Tibial artery (tissue), 4 donors: ENCODE measurements at places on chromosomes 1 and 21.

GRCh38 chr1:86380257-86380861, 15.8 kb downstream of the ODF2L start:
- DNase-seq: no peak

DNA sequence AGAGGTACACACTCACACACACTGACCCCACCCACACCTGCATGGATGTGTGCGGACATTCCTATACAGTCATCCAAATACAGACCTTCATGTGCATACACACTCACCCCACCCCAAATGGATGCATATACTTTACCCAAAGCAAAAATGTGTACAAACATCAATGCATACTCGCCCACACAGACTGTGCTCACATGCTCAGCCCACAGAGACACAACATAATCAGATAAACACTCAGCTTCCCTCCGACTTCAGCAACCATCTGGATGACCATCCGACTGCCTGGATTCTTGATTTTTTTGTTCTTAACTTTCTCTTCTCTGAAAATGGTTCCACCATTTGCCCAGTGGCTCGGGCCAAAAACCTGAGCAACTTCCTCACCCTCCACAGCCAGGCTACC, 24.4 kb upstream of the GJB5 start:
- no peak for DNase-seq

- DNase-seq: no peak
These were observed 18.7 kb upstream of the CLDN8 start for GRCh38 chr21:30234643-30235042.

DNA sequence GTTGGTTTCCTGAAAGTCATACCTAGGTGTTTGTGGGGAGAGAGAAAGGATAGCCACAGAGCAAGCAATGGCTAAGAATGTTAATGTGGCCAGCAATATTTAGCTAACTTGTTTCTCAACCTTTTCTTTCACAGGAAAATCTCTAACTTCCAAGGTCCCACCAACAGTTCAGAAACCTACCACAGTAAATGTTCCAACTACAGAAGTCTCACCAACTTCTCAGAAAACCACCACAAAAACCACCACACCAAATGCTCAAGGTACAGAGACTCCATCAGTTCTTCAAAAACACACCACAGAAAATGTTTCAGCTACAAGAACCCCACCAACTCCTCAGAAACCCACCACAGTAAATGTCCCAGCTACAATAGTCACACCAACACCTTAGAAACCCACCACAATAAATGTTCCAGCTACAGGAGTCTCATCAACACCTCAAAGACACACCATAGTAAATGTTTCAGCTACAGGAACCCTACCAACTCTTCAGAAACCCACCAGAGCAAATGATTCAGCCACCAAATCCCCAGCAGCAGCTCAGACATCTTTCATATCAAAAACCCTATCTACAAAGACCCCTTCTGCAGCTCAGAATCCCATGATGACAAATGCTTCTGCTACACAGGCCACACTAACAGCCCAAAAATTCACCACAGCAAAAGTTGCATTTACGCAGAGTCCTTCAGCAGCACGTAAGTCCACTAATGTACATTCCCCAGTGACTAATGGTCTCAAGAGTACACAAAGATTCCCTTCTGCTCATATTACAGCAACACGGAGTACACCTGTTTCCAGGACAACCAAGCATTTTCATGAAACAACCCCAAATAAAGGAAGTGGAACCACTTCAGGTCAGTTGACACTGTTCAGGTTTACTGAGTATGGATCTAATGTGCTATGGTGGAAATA, 15.3 kb downstream of the CD55 start:
- no peak for DNase-seq

- DNase-seq: no peak
These were observed 29.3 kb downstream of the BATF3 start for GRCh38 chr1:212670301-212670700.

DNA sequence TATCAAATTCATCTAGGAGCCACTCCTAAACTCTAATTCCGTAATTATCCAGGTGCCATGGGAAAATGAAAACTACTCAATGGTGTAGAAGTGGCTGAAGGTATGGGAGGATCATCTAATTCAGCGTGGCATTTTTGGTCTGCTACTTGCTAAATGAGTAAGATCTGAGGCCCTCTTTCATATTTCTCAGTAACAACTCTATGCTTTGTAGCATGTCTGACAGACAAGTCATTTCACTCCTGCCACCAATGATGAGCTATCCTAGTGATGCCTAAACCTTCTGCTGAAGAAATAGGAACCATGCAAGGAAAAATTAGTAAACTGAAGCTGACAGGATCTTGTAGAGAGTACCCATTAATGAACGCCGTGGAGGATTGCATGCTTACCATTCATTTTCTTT, 145.3 kb downstream of the NTNG1 start:
- no peak for DNase-seq

DNA sequence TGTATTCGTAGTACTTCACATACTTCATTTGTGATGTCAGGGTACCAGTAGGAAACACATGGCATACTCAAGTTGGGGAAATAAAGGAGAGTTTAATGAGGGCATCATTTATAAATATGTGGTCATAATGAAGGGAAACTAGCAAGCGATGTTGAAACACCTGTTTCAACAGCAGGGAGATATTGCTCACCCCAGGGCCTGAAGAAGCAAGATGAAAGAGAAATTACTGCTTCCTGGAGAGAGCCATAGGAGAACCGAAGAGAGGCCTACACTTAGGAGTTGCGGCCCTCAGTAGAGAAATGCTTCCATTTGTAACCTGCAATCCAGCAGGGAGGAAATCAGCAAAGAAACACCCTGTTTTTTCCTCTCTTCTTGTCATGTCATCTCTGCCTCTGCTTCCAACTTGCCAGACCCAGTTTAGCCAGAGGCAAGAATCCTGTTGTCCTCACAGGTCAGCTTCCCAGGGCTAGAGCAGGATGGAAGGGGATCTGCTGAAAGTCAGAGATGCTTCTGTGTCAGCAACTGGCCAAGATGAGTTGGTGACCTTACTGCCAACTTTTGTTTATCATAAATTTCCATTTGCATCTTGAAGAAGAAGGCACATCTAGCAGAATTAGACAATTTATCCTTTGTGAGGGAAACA, 67.6 kb upstream of the TSPAN2 start:
- DNase-seq: no peak

DNA sequence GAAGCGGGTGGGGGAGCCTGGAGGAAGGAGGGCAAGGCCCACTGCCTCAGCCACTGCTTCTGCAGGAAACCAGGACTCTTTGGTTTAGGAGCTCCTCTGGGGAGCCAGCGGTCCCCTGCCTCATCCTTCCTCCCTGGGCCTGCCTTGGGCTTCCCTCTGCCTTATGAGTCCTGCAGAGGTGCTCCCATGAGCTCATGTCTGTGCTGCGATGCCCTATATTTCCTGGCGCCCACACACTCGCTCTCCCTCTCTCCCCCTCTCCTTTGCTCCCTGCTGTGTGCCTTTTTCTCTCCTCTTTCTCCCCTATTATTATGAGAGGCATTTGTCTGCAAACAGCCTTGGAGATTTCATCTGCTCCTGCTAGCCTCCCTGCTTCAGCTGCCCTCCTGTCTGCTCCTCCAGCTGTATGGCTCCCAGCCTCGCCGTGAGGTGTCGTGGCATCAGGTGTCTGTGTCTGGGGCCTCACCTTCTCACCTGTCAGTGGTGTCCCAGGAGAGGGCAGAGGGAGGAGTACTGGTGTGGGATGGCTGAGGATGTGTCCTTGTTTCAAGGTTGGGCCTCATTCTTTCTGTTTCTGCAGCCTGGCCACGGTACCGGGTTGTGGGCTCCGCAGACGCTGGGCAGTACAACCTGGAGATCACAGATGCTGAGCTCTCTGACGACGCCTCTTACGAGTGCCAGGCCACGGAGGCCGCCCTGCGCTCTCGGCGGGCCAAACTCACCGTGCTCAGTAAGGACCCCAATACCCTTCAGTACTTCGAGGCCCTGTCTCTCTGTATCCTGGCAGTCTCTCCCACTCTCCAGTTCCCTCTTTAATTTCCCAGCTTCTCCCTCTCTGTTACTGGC, 84.2 kb downstream of the KIRREL1 start:
- no peak for DNase-seq

- DNase-seq: no peak
These were observed 12.1 kb downstream of the HHAT start for GRCh38 chr1:210340841-210341240.

- DNase-seq: no peak
These were observed 135.3 kb upstream of the KCNK1 start for GRCh38 chr1:233478611-233479010.

DNA sequence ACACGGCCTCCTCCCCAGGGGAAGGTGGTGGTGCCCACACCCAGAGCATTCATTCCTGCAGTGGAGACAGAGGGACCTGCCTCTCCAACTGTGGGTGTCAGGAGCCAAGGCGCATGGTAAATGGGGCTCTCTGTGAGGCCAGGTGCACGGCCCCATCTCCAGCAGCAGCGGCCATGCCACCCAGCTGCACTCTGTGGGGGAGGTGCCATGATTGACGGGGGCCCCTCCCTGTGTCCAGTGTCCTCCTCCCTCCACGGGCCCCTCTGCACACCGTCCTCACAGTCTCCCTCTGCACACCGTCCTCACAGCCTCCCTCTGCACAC, 83.6 kb upstream of the COL6A1 start:
- DNase-seq: no peak

GRCh38 chr21:29423099-29423870, 124.6 kb downstream of the BACH1 start:
- DNase-seq: no peak

DNA sequence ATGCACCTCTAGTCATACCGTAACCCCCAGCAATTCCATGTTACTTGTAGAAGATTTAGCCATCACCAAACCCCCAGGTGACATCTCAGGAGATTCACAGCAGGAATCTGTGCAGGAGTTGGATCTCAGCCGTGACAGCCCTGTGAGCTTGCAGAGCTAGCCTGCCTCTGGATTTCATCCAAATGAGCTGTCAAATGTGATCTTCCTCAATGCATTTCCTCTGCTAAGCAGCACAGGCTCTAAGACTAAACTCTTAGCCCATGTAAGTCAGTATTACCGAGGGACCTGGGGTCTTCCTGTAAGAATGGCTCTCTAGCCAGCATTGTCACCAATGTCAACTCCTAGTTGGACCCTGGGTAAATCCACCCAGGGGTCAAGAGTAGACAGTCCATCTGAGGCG, 41.7 kb downstream of the UMODL1 start:
- DNase-seq: no peak

DNA sequence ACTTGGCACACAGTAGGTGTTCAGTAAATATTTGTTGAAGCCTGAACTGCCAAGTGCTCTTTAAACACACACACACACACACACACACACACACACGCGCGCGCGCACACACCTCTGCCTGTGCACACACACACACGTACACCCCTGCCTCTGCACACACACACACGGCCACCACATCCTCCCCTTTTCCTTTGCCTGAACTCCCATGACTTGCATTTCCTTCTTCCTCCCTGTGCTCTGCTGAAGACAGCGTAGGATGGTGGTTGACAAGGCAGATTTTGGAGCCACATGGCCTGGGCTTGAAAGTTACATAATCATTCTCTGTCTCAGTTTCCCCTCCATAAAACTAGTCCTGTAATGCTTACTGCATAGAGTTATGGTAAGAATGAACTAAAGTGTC, 712.3 kb downstream of the PTPRU start:
- no peak for DNase-seq

- DNase-seq: no peak
These were observed 9.7 kb downstream of the PYCR2 start for GRCh38 chr1:225914391-225914790.

- no peak for DNase-seq
These were observed 442 bp upstream of the RUSC1 start for GRCh38 chr1:155320252-155320651.

DNA sequence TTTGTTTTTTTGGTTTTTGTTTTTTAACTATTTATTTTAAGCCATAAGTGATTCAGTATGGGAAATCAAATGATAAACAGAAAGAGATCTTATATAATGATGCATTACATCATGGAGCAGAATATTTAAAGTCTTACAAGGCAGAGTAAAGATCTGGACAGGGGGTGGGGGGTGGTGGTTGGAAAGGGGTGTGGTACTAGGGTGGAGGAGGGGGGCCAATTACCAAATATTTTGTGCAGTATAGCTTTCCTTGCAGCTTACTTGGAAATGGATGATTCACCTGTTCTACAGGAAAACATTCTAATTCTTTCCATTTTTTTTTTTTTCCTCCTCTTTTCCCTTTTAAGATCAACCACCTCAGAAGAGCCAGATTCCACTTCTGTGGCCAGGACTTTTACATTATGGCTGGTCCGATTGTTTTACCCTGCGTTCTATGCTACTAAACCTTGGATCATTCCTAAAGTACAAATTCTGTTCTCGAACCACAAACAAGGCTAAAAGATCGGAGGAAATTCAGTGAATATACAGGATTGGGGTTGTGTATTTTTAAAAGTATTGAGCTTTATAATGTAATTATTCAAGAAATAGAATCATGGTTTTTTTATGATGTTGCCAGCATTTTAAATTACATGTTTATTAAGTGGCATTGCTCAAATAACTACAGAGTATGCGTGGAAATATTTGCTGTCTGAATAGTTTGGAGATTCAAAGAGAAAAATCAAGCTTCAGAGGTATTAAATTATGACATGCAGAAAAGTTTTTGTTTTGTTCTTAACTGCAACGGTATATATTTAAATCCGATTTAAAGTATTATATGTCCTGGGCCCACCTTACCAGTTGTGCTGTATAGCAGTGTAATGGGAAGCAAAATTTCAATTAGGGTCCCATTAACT, 859.5 kb downstream of the USP25 start:
- no peak for DNase-seq

GRCh38 chr1:76198452-76198851, 123.9 kb downstream of the ST6GALNAC3 start:
- no peak for DNase-seq

DNA sequence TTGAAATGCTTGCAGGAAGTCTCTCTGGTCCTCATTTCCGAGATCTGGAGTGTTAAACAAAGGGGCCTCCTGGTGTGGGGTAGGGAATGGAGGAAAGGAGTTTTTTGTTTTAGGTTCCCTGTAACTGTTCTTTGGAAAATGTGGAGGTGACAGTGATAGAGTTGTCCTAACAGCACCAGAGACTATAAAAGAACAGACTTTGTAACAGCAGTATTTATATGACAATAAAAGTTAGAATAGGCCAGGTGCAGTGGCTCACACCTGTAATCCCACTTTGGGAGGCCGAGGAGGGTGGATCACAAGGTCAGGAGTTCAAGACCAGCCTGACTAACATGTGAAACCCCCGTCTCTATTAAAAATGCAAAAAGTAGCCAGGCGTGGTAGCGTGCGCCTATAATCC, 68.9 kb downstream of the HUNK start:
- DNase-seq: no peak

GRCh38 chr21:10430005-10430404, 91.4 kb upstream of the TPTE start:
- no peak for DNase-seq

DNA sequence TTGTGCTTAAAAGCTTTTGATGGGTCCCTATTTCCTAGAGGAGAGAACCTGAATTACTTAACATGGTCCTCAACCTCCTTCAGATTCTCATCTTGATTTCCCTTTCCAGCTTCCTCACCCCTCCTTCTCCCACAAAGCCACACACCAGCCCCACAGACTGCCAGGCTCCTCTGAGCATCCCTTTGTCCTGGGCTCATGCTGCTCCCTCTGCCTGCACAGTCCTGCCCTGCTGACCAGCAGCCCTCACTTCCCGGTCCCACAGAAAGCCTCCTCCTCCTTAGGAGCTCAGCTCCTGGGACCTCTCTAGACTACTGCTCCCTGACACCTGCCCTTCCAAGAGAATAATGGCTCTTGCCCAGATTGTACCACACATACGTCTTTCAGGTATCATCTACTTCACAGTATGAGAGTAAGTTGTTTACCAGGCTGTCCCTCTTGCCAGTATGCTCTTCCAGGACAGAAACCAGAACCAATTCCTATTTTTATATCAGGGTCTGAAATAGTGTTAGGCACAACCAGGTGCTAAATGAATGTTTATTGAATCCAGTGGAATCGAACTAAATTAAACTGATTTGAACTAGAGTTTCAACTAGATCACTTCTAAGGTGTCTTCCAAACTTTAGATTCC, 373.4 kb downstream of the LMX1A start:
- no peak for DNase-seq
